Activated CD8-positive, alpha-beta memory T cell treated with anti-CD3 and anti-CD28 coated beads, Interleukin-2, amount 50 U/mL, for 4 hours (primary cell): ENCODE measurements at places on chromosomes 4 and X.

- no peak for DNase-seq
Measured at GRCh38 chrX:5681159-5681558, 547.5 kb downstream of the NLGN4X start.

GRCh38 chr4:52560844-52561280 is 98.2 kb downstream of the USP46 start:
- DNase-seq = no peak

DNA sequence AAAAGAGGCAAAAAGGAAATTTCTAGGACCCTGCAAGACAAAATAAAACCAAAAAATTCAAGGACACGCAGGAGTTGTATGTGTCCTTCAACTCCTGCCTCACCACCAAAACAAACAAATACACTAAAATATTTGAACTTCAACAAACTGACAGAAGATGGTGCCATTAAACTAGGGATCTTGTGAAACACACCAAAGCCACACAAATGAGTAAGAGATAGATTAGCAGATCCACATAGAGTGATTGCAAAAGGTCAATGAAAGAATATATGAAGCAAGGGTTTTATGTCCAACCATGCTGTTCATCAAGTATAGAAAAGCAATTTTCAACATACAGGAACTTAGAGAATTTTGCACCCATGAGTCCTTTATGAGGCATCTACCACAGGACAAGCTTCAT is 40.1 kb upstream of the SCML1 start:
- no peak for DNase-seq

DNA sequence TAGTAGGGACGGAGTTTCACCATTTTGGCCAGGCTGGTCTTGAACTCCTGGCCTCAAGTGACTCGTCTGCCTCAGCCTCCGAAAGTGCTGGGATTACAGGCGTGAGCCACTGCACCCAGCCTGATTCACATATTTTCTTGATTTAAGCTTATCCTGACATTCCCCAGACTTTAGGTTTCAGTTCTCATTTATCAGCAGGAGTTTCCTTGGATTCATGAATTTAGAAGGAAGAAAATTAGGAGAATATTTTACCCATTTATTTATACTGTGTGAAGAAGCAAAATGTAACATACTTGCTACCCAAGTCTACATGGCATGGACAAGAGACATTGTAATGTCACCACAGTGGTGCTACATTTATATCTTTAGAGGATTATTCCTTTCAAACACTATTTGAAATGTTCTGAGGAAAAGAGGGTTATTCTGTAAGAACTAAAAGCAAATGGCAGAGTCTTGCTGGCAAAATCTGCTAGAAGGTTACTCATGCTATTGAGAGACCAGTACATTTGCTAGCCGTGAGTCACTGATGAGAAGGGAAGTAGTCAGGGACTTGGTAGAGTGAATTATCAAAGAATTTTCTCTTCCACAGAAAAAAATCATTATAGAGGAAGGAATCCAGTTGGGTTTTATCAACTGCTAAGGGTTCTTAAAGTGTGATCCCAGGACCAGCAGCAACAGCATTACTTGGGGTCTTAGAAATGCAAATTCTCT is 26.1 kb upstream of the CFAP299 start:
- no peak for DNase-seq

DNA sequence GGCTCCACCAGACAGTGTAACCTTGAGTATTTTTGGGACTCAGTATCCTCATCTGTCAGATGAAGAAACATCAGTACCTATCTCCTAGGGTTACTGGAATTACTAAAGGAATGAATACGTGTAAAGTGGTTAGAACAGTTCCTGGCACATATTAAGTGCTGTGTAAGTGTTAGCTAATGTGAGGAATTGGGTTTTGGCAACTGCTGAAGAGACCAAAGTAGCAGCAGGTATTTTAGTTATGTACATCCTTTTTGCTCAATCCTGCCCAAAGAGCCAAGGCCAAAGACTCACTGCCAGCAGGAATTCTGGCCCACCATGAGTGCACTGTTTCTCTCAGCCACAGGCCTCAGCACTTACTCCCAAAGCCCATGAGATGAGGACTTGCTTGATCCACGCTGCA is 16.7 kb upstream of the MCF2 start:
- no peak for DNase-seq

DNA sequence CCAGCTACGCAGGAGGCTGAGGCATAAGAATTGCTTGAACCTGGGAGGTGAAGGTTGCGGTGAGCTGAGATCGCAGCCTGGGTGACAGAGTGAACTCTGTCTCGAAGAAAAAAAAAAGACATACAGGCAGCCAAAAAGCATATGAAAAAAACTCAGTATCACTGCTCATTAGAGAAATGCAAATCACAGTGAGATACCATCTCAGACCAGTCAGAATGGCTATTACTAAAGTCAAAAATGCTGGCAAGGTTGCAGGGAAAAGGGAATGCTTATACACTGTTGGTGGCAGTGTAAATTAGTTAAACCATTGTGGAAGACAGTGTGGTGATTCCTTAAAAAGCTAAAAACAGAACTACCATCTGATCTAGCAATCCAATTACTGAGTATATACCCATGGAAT is 123.1 kb downstream of the CHIC2 start:
- DNase-seq = no peak

GRCh38 chr4:11397819-11398610 is 30.7 kb downstream of the HS3ST1 start:
- no peak for DNase-seq

DNA sequence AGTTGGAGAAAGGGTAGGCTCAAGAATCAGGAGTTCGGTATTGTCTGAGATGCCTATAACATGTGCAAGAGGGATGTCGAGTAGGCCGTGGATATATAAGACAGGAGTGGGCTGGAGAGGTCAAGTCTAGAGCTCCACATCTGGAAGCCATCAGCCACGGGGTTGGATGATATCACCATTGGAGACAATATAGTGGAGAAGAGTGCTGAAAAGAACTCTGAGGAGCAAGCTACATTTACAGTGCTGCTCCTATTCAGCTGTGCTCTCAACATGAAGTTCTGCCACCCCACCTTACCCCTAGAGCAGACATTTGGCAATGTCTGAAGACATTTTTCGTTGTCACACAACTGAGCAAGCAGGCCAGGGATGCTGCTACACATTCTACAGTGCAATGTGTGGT is 20.9 kb upstream of the PLAC1 start:
- DNase-seq = no peak

- DNase-seq = no peak
Measured at GRCh38 chrX:15293451-15293850, 22.0 kb downstream of the ASB11 start.

DNA sequence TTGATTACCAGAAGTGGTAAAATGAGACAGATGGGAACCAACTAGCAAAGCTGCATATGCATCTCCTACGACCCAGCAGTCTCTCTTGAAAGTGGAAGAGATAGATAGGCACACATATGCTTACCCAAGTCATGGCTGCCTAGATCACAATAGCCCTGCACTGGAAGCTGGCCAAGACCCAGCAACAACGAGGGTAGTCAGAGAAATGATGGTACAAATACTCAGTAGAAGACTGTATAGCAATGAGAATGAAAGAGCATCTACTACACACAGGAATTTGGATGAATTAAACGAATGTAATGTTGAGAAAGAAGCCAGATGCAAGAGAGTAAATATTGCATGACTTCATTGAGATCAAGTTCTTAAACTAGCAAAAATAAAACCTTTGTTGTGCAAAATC is 100.3 kb upstream of the FAT1 start:
- DNase-seq = no peak

- DNase-seq = no peak
Measured at GRCh38 chr4:21126014-21126512, 425.8 kb downstream of the PACRGL start.

DNA sequence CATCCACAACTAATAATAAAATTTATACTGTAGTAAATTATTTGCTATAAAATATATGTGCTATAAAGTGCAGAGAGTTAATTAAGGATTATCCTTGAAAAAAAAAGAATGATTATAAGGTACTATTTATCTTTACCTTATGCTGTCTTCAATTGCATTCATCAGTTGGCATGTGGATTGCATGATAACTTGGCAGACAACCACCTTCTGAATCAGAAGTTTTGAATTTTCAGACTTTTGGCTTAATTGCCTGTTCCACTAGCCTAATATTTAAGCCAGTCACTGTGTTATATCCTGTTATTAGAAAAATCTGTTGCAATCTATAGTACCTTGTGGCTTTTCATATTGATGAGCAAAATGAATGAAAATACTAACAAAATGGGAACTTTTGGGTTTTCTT is 1040.3 kb upstream of the PCDH10 start:
- DNase-seq = no peak
